GM04504 (cell line): ENCODE measurements at places on chromosomes 2 and 18.

DNA sequence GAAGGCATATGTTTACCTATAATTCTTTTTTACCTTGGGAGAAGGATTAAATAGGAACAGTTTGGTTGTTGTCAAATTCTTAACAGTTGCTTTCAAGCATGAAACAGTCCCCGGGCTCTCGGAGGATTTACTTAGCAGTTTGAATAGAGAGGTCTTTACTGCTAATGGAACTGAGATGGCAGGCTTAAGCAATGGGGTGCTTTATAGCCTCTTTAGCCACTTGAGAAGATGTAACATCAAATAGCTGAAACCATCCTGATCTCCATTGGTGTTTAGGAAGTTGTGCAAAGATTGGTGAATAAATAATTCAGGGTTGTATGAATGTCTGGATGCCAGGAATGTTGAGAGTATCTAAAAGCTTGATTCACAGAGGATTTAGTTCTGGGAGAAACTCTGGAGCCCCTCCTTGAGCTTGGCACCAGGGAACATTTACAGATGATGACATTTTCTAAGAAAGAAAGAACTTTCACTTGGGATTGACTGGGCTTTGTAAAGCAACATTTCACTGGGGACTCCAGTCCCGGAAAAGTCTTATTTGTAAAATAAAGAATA is 51.9 kb downstream of the PTPRM start:
- DNase-seq = no peak

GRCh38 chr2:84378960-84379359 is 80.1 kb downstream of the SUCLG1 start:
- DNase-seq = no peak

GRCh38 chr2:180202467-180202951 is 195.4 kb upstream of the CWC22 start:
- DNase-seq = peak; percentile 60

DNA sequence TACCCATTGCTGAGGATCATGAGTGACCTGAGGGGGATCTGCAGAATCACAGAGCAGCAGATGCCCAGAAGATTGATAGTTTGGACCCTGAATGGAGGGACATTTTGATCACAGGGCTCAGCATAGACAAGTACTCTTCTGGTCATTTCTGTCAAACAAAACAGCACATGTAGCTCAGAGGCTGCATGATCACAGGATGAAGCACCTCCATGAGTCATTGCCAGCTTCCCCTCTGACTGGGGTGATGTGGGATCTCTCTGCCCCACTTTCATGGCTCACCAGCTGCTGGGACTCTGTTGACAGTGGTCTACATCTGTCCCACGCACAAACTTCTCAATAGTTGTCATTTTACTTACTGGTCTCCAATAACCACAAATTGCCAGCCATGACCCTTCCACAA is 264.1 kb downstream of the RPIA start:
- DNase-seq = no peak

GRCh38 chr2:208186465-208186864 is 3.4 kb downstream of the C2orf80 start:
- no peak for DNase-seq

GRCh38 chr2:238231251-238231793 is 8.5 kb downstream of the HES6 start:
- DNase-seq = no peak

DNA sequence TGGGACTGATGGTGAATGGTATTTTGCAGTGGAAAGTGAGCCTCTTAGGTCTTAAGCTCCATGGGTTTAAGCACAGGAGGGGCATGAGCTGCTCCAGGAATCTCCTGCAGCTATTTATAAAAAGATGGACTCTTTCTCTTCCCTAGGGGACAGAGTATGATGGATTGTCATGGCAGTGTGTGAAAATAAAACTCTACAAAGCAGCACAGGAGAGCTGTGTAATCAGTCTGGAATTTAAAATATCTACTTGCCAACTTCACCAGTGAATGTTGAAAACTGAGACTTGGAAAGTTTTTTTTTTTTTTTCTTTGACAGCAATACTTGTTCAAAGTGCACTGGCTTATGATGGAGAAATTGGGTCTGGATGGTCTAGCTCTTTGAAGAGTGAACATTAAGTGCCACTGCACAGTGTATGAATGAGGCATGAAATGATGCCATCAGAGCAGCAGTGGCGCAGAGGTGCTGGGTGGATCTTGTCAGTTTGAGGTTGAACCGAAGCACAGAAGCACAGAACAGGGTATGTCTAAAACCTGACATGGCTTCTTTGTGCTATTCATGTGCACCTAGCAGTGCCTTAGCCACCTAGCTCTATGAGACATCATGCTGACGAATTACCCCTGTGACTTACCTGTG is 245.4 kb downstream of the PTPRM start:
- DNase-seq = peak; percentile 65
